Suprapubic skin (tissue), 4 donors: ENCODE measurements at places on chromosomes 1 and 21.

DNA sequence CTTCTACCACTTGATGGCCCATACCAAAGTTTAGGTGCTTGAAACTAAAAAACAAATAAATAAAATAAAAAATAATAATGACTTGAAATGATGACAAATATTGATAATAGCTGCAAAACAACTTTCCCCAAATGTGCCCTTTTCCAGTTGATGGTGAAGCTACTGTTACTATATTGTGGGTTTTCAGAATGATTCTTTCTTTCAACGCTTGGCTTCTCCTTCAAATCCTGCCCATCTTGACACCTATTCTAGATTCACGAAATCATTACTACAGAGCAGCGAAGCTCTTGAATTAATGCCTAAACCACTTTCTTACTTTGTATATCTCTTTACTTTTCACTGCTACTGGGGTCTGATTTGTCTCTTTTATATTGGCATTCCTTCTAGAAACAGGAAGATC is 9.2 kb upstream of the C1orf141 start:
- DNase-seq, result no peak

DNA sequence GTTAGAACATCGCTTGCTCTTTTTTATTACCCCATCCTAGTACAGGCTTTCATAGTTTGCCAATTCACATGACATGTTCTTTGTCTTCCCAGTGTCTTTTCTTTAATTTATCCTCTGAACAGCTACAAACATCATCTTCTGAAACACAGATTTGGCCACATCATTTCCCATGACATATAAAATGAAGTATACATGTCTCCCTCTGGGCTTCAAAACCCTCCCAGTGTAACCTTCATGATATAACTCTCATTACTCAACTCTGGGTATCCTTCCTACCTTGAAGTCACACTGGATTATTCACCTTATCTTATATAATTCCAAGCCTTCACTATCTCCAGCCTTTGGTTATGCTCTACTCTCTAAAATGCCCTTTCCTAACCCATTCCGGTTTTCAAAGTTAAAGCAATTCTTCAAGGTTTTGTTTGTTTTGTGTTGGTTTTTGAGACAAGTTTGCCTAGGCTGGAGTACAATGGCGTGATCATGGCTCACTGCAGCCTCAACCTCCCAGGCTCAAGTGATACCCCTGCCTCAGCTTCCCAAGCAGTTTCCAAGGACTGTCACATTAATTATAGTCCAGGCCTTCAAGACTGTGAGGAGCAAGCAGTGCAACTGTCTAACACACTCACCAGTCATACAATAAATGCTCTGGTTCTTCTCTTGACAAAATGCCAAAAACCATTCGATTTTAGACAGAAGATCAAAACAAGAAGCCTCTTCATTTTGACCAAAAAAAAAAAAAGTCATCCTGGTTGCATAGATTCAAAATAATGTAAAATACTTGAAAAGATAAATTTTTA is 5.8 kb downstream of the RGS1 start:
- DNase-seq, result no peak

- no peak for DNase-seq
These were observed 71.7 kb downstream of the ENAH start for GRCh38 chr1:225581186-225581585.

GRCh38 chr1:7680207-7680954 is 90.7 kb upstream of the VAMP3 start:
- DNase-seq, result no peak

GRCh38 chr21:37845535-37845934 is 70.7 kb downstream of the KCNJ6 start:
- DNase-seq, result no peak

DNA sequence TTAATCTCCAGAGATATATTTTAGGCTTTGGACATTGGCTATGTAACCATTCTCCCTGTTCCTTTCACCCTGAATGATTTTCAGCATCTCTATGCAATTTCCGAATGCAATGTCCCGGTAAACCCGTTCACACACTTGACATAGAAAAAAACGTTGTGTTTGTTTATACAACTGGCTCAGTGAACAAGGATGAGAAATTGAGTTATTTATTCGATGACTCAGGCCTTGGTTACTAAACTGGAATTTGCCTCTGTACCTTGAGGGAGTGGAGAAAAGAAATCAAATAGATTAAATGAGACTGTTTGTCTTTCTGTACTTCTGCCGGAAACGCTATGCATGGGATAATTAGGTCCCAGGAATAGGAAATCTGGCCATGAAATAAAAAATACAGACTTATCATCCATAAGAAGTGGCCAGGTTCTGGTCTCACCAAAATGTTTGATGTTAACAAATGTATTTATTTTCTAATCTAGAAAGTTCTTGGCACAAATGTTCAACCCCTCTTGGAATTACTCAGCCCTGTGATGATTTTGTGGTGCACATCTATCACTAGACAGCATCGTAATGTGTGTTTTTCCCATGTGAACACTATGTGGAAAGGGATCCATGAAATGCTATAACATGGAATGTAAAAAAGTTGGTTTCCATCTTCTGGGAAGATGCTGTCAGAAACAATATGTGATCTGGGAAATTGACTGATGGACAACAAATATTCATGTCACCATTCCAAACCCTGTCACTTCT is 253.9 kb downstream of the DUSP10 start:
- DNase-seq, result no peak

- no peak for DNase-seq
These were observed 60.5 kb downstream of the BACE2 start for GRCh38 chr21:41228492-41228891.

- no peak for DNase-seq
These were observed 267.2 kb downstream of the RHOU start for GRCh38 chr1:229002451-229002960.

GRCh38 chr1:14741532-14741931 is 143.0 kb downstream of the KAZN start:
- DNase-seq, result no peak
